Activated CD4-positive, alpha-beta T cell treated with anti-CD3 and anti-CD28 coated beads, Interleukin-2, amount 50 U/mL, for 4 hours (primary cell): ENCODE measurements at places on chromosomes 1 and 21.

GRCh38 chr1:53959664-53960250 is 13.6 kb downstream of the LRRC42 start:
- DNase-seq = no peak

DNA sequence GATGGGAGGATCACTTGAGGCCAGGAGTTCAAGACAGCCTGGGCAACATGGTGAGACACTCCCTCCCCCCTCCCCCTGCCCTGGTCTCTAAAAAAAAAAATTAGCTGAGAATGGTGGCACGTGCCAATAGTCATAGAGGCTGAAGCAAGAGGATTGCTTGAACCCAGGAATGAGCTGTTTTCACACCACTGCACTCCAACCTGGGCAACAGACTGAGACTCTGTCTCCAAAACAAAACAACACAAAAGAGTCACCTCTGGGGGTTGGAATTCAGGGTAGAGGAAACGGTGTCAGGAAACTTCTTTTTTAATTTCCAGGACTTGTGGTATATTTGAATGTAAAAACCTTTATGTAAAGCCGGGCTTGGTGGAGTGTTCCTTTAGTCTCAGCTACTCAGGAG is 43.2 kb downstream of the RHOU start:
- DNase-seq = no peak

- no peak for DNase-seq
Observed at GRCh38 chr1:216215169-216215568, 208.1 kb downstream of the USH2A start.

GRCh38 chr1:171953835-171954234 is 112.5 kb downstream of the DNM3 start:
- DNase-seq = no peak

- DNase-seq = no peak
Observed at GRCh38 chr1:201742955-201743805, 85.8 kb upstream of the IPO9 start.
